ENCODE measurements at places on chromosomes 1 and 21.

- no peak for DNase-seq
These were observed 14.9 kb upstream of the CD5L start for GRCh38 chr1:157856538-157856937.

DNA sequence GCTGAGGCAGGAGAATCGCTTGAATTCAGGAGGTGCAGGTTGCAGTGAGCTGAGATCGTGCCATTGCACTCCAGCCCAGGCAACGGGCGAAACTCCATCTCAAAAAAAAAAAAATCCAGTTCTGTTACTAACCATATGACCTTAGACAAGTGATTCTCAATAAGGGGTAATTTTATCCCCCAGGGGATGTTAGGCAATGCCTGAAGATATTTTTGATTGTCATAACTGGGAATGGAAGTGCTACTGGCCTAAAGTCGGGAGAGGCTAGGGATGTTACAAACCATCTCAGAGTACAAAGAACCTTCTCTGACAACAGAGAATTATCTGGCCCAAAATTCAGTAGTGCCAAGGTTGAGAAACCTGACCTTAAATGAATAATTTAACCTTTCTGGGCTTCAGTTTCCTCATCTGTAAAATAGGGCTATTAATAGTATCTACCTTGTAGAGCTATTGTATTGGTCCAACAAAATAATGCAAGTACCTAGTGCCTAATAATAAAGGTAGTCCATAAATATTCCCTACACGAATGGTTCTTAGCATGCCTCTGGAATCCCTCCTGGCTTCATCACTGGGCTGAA lies 5.8 kb upstream of the LMNA start:
- DNase-seq: no peak

DNA sequence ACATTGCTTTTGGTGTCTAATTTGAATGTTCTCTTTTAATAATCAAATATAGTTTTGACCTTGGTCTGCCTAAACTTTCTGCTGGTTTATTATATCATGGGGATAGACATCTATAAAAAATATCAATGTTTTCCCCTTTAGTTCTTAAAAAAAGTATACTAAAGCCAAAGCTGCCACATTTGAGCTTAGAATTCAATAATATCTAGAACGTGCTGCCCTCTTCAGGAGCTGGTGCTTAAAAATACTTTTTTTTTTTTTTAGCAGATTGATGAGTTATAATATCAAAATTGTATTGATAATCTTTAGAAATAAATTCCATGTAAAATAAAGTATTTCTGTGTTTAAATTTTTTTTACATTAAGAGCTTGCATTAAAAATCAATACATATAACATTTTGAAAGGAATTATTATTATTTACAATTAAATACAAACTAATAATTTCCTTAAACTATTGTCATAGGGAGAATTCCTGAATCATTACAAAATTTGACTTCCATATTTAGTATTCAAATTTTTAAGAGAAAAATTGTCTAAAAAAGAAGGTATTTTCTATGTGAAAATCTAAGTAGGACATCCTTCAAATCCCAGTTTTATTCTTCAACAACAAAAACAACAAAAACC lies 40.1 kb upstream of the ADGRL2 start:
- no peak for DNase-seq

DNA sequence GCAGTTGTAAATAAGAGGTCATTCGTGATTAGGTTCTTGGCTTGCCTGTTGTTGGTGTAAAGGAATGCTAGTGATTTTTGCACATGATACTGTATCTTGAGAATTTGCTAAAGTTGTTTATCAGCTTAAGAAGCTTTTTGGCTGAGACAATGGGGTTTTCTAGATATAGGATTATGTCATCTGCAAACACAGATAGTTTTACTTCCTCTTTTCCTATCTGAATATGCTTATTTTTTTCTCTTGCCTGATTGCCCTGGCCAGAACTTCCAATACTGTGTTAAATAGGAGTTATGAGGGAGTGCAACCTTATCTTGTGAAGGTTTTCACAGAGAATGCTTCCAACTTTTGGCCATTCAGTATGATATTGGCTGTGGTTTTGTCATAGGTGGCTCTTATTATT lies 576.1 kb upstream of the RGS18 start:
- DNase-seq: no peak

GRCh38 chr1:235919833-235920441 lies 53.2 kb upstream of the LYST start:
- no peak for DNase-seq

DNA sequence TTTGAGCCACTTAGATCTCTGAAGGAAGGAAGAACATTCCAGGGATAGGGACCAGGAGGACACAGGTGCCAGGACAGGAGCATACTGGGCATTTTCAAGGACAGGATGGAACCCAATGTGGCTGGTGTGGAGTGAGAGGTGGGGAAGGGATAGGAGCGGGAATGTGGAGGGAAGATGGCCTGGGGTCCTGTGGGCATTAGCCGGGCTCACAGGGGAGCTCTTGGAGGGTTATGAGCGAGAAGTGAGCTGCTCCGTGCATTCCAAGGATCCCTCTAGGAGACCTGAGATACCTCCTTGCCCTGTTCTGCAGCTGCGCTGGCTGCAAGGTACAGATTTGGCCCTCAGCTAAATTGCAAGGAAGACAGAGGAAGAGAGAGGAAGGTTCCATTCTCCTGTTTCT lies 87.5 kb downstream of the IER5 start:
- DNase-seq: no peak

DNA sequence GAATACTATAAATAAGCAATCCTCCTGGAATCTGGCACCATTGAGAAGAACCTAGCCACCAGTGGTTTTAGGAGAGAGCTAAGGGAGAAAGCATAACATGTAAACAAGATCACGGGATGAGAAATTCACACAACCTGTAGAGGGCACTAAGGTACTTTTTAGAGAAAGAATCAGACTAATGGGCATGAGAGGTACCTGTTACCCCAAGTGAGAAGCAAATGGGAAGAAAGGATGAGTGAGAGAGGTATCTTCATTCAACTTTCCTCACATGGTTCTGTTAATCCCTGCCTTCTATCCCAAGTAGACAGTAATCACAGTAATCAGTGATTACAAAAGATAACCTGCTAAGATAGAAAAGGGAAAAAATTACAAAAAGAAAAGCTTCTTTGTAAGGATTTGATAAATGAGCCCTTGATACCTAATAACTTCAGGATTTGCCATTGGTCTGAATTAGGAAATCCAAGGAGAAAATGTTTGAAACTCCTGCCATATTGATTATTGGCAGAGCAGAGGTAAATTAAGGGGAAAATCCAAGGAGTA lies 251.1 kb upstream of the ADGRL2 start:
- DNase-seq: no peak

GRCh38 chr1:13482600-13482999 lies 31.2 kb downstream of the LRRC38 start:
- DNase-seq: no peak

GRCh38 chr1:99327357-99327756 lies 63.1 kb downstream of the PLPPR4 start:
- no peak for DNase-seq

DNA sequence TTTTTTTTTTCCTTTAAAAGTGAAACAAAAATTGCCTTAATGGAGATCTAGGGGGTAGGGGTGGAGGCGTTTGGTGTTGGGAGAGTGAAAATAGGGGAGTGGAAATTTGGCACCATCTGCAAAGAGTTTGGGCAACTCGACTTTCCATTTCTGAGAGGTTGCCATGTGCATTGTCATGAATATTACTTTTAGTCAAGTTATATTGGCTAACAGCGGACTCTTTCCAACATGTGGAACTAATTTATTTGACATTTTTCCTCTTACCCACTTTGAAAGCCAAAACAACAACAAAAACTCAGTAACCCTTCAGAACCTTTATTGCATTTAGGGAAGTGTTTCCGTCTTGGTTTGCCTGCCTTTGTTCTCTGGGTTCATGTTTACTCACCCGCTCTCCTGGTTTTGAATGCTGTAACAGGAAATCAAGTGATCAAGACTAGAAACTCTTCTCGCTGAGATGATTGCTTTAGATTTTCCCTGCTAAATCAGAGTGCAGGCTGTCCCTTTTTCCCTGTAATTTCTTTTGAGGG lies 70.4 kb downstream of the CACHD1 start:
- no peak for DNase-seq

DNA sequence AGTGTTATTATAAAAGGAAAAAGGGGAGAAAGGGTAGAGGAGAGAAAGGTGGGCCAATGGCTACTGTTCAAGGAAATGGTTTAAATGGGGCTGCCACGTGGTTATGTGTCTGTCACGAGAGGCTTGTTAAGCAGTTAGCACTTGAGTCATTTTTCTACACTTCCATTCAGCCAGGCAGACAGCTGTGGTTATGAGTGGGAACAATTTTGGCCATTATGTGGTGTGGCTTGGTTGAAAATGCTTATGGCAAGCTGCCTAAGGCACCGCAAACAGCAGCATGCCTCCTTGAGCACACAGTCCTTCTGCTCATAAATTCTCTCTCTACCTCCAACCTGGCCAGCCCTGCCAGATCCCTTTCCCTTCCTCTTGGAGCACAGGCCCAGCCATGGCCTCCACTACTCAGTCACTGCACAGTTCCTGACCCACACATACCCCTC lies 3.2 kb upstream of the SRM start:
- peak; percentile 47 for DNase-seq

- no peak for DNase-seq
These were observed 60.3 kb downstream of the FH start for GRCh38 chr1:241459186-241459802.

GRCh38 chr1:221620437-221621384 lies 121.2 kb downstream of the DUSP10 start:
- no peak for DNase-seq

DNA sequence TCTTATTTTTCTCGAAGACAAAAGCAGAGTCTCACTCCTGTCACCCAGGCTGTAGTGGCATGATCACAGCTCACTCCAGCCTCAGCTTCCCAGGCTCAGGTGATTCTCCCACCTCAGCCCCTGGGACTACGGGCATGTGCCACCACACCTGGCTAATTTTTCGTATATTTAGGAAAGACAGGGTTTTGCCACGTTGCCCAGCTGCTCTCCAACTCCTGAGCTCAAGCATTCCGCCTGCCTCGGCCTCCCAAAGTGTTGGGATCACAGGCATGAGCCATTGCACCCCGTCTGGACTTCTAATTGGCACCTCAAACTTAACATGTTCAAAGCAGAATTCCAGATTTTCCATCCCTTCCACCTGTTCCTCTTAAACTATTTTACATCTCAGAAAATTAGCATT lies 19.0 kb upstream of the LRRC8C start:
- DNase-seq: no peak

- no peak for DNase-seq
These were observed 21.3 kb downstream of the SLC9C2 start for GRCh38 chr1:173581383-173582079.

GRCh38 chr1:88618331-88618730 lies 65.7 kb upstream of the PKN2 start:
- no peak for DNase-seq

Data from stimulated activated CD4-positive, alpha-beta T cell treated with anti-CD3 and anti-CD28 coated beads, Interleukin-15, amount 100 ng/mL, for 24 hours (primary cell).